Panc1 (cell line): ENCODE measurements at places on chromosomes 7 and 10.

DNA sequence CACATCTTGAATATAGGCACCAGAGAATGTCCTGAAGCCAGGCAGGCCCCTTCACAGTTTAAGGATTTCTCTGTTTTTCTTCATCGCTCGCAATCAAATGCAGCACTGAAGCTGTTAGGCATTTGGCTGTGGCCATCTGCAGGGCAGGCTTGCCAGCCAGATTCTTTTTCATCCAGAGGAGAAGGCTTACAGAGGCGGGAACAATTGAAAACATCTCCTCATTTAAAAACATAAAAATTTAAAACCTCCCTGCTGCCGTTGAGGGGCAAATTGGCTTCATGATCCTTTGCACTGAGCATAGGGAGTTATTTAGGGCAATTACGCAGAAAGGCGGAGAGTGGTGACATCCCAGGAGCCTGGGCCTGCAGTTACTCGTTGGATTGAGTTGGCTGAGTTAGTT, 500.0 kb downstream of the TYW1 start:
- H3K4me3 ChIP-seq: no peak overlapping the region
- no peaks in the 10 kb centered on the region for H3K36me3 ChIP-seq
- no peak for DNase-seq
- H3K27ac ChIP-seq: no peak overlapping the region

DNA sequence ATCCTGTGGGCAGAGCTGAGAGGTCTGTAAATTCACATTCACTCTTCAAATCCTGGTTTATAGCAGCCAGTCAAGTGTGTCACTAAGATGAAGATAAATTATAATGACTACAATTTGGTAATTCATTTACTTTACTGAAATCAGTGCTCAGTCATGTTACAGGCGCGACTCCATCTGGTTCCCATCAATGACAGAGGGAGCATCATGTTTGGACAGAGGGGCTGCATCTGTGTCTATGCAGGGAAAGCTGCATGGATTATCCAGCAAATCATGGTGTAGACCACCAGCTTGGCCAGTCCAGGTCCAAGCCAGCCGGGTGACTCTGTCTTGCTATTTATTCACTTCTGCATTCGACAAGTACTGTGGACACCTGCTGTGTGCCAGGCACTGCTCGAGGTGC, 214.1 kb upstream of the ZNF32 start:
- H3K27ac ChIP-seq: no peak overlapping the region
- H3K4me3 ChIP-seq: no peak overlapping the region
- H3K36me3 ChIP-seq: no peaks in the 10 kb centered on the region
- no peaks in the 10 kb centered on the region for H3K4me1 ChIP-seq
- DNase-seq: no peak

DNA sequence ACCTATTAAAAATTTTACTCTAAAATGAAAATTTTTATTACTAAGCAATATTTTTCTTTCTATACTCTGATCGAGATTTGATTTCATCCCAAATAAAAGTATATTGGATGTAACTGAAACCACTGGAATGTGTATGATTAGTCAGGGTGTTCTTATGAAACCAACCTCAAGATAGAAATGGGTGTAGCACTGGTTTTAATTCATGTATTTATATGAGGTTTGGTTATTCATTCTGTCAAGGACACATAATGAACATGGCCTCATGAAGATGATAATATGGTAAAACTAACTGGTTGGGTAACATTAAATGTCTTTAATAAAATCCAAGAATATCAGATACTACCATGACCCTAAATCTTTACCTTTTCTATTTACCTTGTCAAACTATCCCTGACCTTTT, 197.7 kb downstream of the SEMA3A start:
- no peaks in the 10 kb centered on the region for H3K4me1 ChIP-seq
- H3K36me3 ChIP-seq: no peaks in the 10 kb centered on the region

DNA sequence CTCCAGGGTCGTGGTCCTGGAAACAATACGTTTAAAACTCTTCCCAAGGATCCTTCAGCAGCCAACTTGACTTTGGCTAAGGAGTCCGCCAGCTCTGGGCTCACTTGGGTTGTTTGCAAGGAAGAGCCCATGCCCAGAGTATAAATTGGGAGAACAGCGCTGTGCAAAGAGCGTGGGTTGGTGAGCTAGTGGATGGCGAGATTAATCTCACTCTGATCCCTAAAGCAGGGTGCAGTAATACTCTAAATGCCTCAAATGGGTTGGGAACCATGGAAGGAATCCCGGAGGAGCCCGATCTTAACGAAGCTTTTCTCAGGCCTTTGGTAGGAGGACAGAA, 495 bp upstream of the SDHAF3 start:
- DNase-seq: no peak
- no peaks in the 10 kb centered on the region for H3K27me3 ChIP-seq
- peak overlapping the region; percentile 98 for H3K27ac ChIP-seq
- peaks cover 2% of the 10 kb centered on the region; the same call in 1 of the 2 replicates for H3K36me3 ChIP-seq
- H3K4me1 ChIP-seq: peaks cover 10% of the 10 kb centered on the region
- peak overlapping the region; percentile 88 for H3K4me3 ChIP-seq

GRCh38 chr7:11689096-11689495, 142.9 kb downstream of the THSD7A start:
- H3K27ac ChIP-seq: peak overlapping the region; percentile 50; the same call in 1 of the 2 replicates
- DNase-seq: no peak
- no peak overlapping the region for H3K4me3 ChIP-seq
- H3K4me1 ChIP-seq: peaks cover 3% of the 10 kb centered on the region; the same call in 1 of the 2 replicates
- no peaks in the 10 kb centered on the region for H3K27me3 ChIP-seq

- DNase-seq: no peak
- H3K36me3 ChIP-seq: no peaks in the 10 kb centered on the region
- H3K4me3 ChIP-seq: no peak overlapping the region
- no peaks in the 10 kb centered on the region for H3K4me1 ChIP-seq
- H3K27me3 ChIP-seq: no peaks in the 10 kb centered on the region; the same call in 1 of the 2 replicates
- H3K27ac ChIP-seq: no peak overlapping the region
Observed at GRCh38 chr10:8043569-8044306, 10.8 kb upstream of the GATA3 start.

DNA sequence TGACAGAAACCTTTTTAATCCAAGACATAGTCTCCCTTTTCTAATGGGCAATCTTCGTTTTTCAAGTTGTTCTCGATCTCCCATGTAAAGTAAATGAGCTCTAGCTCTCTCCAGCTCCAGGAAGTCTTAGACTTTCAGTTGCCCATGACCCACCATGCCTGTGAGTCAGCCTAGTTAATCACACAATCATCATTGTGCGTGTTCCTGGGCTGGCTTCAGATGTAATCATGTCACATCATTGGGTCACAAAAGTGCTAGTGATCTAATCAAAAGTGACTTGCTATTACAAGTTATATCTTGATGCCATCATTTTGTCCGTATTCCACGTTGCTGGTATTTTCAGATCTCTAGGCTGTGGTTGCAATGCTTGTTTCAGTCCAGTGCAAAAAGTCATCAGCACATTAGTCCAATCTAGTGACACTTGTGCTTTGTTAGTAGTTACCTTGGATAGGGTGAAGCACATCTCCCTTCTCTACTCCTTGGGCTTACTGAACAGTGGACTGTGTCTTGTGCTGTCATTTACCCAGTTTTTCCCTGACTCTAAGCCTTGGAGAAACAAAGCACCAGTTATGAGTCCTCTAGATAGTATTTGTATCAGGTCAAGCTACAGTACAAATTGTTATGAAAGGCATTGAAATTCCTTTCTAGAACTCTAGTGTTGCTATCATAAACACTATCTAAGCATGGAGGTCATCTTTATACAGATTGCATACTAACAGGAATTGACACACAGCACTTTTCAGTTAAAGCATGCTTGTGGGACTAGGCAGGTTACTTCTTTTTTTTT, 316.6 kb downstream of the GFRA1 start:
- H3K4me3 ChIP-seq: no peak overlapping the region
- H3K4me1 ChIP-seq: no peaks in the 10 kb centered on the region
- no peaks in the 10 kb centered on the region for H3K36me3 ChIP-seq
- DNase-seq: no peak
- H3K27ac ChIP-seq: no peak overlapping the region
- no peaks in the 10 kb centered on the region for H3K27me3 ChIP-seq

- no peaks in the 10 kb centered on the region for H3K27me3 ChIP-seq
- no peak for DNase-seq
- H3K36me3 ChIP-seq: no peaks in the 10 kb centered on the region
- no peaks in the 10 kb centered on the region for H3K4me1 ChIP-seq
Observed at GRCh38 chr7:100190048-100190711, 12.5 kb downstream of the STAG3 start.
